ENCODE measurements at places on chromosomes 6 and 20.
A peak's percentile ranks its signal among the peaks of the same experiment; 100 is the strongest.

- DNase-seq: no peak
Observed at GRCh38 chr20:43533060-43533459, 25.6 kb downstream of the L3MBTL1 start.

GRCh38 chr6:96478695-96479094 is 42.9 kb upstream of the UFL1 start:
- no peak for DNase-seq

- DNase-seq: no peak
Observed at GRCh38 chr20:31920275-31920855, 31.5 kb downstream of the PDRG1 start.

DNA sequence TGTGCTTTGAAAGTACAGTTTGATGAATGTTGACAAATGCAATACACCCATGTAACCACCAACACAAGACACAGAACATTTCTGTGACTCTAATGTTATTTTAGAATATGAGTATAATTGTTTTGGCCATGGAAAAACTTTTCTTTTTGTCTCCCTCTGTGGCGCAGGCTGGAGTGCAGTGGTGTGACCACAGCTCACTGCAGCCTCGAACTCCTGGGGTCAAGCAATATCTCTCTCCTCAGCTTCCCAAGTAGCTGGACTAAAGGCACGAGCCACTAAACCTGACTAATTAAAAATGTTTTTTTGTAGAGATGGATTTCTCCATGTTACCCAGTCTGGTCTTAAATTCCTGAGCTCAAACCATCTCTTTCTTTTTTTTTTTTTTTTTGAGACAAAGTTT is 20.3 kb upstream of the BCAS4 start:
- no peak for DNase-seq

DNA sequence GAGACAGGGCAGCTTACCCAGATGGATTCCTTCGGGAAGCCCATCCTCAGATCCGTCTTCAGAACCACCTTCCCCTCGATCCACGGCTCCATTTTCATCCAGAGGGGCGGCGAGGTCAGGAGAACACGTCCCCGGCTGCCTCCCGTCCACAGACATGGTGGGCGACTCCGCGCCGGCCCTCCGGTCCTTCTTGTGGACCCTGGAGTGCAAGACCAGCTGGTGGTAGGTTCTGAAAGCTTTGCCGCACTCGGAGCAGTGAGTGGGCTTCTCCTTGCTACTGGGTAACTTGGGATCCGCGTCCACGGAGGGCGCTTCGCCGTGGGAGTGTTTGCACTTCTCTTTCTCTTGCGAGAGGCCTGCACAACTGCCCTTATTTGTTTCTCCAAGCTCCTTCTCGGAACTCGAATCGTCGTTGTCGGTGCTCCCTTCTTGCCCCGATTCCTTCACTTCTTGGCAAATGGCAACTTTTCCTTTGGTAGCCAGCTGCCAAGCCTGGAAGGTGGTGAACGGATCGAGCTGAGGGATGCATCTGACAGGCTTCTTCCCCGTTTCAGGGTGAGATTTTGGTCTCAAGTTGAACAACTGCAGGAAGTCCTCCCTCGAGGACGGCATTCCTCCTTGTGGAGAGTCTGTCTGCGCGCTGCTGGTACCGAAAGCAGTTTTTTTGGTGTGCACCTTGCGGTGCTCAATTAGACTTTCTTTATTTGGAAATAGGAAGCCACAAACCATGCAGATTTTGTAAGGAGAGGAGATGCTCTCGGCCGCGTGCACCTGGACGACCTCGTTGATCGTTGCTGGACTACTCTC is 12.0 kb downstream of the ZNF217 start:
- peak; percentile 30 for DNase-seq

DNA sequence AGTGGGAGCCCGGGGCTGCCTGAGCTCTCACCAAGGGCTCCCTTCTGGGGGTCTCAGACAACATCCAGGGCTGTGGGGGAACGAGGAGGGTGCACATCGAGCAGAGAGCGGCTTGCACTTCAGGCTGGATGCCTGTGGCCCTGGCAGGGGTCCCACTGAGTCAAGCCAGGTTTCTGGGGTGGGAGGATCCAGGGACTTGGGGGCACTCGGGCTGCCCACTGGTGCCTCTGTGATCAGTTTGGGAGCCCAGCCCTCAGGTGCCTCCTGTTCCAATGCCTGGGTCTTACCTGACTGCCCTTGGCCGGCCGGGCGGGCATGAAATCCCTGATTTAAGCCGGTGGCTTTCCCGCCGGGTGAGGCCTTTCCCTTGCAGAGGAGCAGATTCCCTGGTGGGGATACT is 470 bp downstream of the COL20A1 start:
- DNase-seq: no peak

DNA sequence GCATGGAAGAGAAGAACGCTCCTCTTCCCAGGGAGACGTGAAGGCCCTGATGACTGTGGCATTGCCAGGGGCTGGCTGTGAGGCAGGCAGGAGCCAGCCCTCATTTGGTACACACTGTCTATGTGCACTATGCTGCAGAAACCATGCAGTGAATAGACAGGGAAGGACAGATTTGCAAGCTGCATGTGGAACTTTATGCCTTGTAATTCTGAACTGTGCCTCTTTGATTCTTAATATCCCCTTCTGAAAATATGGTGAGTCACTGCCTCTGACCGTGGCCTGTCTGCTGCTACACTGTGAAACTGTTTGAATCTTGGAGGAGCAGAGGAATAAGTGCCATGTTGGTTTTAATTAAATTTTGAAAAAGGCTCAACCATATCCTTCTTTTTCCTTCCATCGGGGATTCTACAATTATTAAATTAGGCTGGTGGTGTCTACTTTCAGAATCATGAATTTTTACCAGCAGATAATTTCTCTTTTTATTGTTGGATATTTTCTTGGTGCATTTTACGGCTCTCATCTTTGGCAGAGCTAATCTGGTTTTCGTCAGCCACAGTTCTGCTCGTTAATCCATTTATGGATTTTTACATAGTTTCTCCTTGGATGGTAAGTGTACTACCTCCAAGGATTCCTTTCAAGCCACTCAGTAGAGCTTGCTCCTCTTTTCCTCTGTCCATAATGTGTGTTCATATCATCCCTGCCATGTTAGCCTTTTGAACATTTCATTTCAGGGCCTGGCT is 301.0 kb upstream of the SLC35B3 start:
- no peak for DNase-seq

- no peak for DNase-seq
Observed at GRCh38 chr6:13778028-13778427, 36.3 kb downstream of the MCUR1 start.

- DNase-seq: no peak
Observed at GRCh38 chr20:35750611-35751010, 8.6 kb upstream of the RBM39 start.

DNA sequence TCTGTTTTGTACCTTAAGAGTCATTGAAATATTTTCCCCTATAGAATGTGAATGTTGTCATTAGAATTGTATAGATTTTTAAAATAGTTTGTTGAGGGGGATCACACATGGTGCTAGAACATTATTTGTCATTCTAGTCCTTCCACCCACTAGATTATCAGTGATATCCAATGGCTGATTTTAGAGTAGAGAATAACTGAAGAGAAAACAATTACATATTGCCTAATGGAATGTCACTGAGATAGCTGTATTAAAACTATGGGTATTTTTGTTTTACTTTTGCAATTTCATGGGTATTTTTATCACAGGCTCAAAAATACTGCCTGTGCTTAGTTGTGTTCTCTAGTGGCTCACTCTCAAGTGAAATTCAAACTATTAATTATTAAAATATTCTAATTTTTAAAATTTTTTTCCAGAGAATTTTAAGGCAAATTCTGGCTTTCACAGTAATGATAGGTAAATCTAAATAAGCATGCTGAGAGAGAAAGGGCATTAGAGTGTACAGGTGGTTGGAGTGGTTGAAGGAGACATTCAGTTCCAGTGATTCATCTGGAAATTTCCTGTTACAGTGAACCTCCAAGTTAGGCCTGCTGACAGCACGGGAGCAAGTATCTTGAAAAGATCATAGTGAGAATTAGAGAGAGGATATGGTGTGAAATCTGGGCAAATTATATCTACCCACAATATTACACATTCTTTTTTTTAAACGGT is 399.6 kb downstream of the NKAIN2 start:
- no peak for DNase-seq

DNA sequence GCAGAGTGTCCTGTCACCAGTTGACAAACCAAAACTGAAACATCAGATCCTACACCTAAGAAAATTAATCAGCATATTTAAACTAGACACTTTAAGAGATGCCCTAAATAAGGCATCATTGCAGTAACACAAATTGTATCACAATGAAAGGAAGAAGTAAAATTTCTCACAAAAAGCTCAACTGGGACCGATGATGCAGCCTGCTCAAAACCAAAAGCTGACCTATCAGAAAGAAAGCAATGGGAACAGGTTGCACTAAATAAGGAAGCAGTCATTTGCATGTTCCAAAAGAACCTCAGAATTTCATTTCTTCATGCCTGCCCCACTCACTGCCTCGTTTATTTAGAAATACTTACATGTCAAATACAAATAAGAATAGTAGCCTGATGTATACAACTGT is 12.1 kb downstream of the HIVEP2 start:
- no peak for DNase-seq

- no peak for DNase-seq
Observed at GRCh38 chr20:33981347-33981746, 12.4 kb upstream of the RALY start.

DNA sequence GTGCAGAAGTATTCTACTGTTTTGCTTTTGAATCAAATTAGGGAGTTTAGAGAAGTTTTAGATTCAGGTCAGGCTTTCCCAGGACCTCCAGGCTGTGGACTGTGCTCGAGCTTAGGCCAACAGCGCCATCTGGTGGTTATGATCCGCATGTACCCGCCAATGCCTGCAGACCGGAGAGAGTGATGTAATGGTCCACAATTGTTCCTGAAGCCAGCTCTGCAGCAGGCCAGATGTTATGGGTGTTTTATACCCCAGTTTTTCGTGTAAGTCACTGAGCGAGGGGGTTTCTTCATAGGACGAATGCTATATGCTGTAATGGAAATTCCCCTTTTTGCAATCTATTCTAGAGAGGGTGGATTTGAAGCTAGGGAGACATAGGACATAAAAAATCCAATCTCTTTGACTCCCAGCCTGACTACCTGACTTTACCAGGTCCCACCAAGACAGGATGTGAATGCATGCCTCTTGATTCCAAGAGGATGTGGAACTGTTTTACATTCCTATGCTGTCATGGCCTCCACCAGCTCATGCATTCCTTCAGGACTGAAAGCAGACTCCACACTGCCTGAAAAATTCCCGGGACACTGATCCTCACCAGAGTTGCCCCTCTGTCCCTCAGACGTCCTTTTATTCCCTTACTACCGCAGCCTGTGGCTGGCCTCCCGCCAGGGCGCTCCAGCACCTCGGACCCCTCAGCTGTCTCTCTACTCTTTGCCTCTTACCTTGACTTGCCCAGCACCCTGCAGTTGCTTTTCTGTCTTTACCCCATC is 41.2 kb upstream of the LY86 start:
- peak; percentile 87 for DNase-seq
